ENCODE measurements at places on chromosomes 12 and 14.

- DNase-seq, result no peak
Observed at GRCh38 chr12:50706606-50707005, 57.3 kb upstream of the ATF1 start.

DNA sequence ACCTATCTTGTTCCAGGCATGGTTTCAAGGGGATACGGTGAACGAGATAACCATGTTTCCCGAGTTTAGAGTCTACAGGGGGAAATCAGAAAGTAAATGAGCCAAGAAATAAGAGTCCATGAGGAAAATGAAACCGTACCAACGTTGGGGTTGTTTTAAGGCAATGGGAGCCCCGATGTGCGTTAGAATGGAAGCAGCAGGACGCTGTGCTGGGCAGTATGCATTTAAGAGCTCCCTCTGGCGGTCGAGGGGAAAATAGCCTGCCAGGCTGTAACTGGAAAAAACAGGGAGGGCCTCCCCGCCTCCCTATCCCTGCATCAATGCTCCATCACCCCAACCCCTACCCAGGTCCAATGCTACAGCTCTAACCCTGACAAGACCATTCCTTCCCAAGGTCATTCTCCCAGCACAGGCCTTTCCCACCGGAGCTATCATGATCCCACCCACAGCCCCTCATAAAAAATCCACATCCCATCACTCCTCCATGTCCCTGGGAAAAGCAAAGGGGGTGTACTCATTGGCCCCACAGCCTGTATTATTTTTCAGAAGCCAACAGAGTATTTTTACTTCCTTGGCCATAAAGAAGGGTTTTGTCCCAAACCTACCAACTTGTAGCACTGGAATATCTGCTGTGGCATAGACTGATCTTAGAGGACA, 226.3 kb upstream of the NOS1 start:
- peak; percentile 10 for DNase-seq

- DNase-seq, result peak; percentile 40
Observed at GRCh38 chr14:58668848-58669480, 31.2 kb downstream of the DACT1 start.

DNA sequence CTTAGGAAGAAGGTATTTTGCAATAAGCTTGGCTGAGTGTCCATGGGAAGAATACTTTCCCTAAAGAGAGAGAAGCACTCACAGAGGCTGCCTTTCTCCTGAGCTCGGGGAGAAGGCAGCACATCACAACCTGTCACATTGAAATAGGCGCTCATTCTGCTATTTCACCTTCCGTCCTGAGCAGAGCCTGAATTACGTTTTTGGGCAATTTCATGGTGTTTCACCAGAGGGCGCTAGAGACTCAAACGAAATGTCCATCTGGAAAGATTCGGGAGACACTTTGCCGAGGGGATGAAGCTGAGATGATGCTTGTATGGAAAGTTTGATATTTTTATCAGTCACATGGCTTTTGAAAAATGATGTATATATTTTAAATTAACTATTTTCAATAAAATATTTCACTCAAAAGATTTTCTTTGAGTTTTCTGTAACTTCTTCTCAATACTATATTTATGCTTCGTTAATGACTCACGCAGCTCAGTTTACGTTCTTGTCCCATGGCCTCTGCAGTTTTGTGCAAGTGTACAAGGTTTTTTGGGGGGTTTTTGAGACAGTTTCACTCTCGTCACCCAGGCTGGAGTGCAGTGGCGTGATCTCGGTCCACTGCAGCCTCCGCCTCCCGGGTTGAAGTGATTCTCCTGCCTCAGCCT, 17.4 kb upstream of the B4GALNT3 start:
- DNase-seq, result peak; percentile 60

GRCh38 chr14:35369701-35370191, 34.8 kb downstream of the NFKBIA start:
- peak; percentile 84 for DNase-seq

DNA sequence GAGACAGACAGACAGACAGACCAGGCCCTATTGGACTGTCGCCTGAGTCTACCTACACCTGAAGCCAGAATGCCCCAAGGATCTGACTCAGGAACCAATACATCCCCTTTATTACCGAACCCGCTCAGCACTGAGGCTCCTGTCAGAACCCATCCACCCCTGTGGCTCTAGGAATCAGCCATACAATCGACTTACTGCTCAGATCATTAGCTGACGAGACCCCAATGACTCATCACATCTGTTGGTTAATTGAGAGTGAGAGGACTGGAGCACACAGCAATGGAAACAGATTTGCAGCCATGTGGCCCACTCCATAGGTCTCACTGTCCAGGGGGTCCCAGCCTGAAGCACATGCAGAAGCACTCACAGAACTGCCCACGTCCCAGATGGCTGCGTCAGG, 15.2 kb downstream of the ITPK1 start:
- no peak for DNase-seq

DNA sequence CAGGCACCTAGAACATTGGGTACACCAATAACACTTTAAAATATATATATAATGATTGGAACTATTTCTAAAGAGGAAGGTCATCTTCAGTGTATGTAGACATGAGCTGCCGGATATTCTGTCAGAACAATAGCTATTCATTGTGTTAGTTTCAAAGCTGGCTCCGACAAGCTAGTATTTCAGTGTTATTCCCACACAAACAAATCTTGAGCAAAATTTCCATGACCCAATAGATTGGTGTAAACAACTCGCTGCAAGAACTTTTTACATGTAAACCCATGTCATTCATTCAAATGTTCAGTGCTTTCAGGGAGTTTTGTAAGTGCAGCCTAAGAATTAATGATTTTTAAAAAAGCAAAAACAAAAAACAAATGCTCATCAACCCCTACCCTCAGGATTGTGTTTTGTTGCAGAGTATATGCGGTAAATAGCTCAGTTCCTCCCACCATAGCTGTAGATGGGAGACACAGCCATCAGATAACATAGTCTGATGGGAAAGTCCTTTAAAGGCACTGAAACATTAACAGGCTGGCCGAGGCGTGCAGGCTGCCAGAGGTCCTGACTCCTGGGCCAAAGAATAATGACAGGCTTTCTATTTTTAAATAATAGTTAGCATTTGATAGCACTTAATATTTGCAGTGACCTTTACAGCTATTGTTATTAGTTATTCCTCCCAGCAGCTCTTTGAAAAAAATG, 150.3 kb upstream of the ARHGAP5 start:
- DNase-seq, result peak; percentile 51

GRCh38 chr14:30015489-30015888, 87.8 kb upstream of the PRKD1 start:
- peak; percentile 24 for DNase-seq

DNA sequence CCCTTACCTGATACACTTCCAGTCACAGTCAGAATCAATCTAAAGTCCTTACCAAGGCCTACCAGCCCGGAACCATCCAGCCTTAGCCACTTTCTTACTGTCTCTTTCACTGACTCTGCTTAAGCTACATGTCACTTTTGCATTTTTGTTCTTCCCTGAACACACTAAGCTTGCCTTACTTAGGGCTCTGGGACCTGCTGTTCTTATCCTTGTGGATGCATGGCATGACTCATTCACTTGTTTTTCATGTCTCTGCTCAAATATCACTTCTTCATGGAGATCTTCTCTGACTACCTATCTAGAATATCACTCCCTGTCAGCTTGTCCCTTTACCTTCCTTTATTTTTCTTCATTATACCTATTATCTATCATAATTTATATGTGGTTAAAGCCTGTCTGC, 65.6 kb upstream of the ZDHHC17 start:
- DNase-seq, result no peak

GRCh38 chr12:117646520-117646919, 285.1 kb upstream of the NOS1 start:
- no peak for DNase-seq

- no peak for DNase-seq
Observed at GRCh38 chr14:92863286-92864080, 59.5 kb upstream of the CHGA start.

DNA sequence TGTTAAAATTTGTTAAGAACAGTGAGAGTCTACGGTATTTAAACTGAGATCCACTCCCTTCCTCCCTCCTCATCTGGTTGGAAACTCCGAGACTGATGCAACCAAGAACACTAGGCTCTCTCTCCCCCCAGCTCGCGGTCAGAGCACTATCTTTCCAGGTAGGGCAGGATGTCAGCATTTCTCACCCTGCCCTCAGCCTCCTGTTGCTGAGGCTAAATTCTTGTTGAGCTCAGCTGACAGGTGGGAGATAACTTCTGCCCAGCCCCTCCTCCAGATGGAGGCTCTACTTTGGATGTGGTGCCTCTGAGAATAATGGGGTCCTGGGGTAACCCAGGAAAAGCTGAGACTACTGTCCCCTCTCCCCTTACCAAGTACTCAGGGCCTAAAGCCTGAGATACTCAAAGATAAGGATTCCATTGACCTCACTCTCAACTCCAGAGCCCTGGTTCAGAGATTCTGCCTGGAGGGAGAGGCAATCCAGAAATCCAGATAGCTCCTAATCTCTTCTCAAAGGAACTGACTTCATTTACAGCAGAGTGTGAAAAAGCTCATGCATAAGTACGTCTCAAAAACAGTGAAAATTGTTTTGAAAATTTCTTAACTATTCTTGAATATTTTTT, 110.1 kb downstream of the EML5 start:
- no peak for DNase-seq

DNA sequence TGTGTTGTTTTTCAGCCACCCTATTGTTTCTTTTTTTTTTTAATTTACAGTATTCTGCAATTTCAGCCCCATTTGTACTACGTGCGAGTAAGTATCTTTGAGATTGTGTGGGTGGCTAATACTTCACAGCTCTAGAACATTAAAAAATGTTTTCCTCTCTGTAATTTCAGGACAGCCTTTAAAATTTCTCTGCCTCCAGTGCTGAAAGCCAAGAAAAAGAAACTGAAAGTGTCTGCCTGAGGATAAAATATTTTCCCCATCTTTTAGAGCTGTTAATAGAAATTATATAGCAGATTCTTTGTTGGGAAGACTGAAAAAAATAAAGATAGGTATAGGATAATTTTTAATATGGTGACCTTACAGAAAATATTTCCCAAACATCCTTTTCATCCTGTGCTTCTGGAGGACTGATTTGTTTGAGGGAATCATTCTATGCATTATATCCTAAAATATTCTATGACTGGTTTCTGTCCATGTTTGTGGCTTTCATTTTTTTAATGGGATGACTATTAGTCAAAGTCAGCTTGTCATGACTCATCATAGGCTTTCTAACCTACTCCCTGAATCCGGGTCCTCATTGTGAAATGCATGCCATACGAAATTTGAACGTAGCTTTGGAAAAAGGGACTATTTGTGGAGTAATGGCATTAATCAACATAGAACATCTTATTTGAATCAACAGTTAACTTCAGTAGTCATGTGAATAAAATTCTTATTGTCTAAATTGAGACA, 10.8 kb upstream of the TCTN2 start:
- DNase-seq, result peak; percentile 91

DNA sequence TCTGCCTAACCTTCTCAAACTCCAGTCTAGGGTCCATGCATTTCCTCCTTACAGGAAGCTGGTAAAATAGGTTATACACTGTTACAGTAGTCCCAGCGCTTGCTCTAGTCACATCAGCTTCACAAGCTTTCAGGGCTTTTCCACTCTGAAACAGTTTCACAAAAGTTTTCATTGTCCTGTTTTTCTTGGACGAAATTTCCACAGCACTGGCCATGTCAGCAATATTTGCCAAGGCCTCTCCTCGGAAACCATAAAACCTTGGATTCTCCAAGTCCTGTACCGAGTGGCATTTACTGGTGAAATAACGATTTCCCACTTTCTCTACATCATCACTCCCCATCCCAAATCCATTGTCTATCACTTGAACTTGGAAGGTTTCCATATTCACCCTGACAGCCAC, 2.1 kb downstream of the MLH3 start:
- DNase-seq, result no peak

DNA sequence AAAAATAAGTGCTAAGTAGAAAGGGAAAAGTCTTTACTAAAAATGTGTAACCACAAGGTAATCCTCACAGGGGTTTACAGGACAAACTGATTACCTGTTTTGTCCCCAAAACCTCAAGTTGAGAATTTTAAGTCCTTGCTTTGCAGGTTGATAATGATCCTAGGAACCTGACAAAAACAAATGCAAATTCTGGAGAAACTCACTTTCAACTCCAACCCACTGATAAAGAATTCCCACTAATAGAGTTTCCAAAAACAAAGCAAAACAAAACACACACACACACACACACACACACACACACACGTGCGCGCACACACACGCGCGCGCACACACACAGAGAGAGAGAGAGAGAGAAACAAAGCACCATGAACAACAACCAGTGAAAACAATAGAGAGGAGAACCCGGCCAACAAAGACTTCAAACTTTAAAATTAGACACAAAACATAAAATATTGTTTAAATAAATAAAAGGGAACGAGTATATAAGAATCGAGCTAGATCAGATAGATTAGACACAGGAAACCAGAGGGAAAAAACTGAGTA, 187.0 kb upstream of the FOXN3 start:
- DNase-seq, result no peak

- DNase-seq, result no peak
Observed at GRCh38 chr14:76486251-76486743, 110.4 kb downstream of the ESRRB start.

DNA sequence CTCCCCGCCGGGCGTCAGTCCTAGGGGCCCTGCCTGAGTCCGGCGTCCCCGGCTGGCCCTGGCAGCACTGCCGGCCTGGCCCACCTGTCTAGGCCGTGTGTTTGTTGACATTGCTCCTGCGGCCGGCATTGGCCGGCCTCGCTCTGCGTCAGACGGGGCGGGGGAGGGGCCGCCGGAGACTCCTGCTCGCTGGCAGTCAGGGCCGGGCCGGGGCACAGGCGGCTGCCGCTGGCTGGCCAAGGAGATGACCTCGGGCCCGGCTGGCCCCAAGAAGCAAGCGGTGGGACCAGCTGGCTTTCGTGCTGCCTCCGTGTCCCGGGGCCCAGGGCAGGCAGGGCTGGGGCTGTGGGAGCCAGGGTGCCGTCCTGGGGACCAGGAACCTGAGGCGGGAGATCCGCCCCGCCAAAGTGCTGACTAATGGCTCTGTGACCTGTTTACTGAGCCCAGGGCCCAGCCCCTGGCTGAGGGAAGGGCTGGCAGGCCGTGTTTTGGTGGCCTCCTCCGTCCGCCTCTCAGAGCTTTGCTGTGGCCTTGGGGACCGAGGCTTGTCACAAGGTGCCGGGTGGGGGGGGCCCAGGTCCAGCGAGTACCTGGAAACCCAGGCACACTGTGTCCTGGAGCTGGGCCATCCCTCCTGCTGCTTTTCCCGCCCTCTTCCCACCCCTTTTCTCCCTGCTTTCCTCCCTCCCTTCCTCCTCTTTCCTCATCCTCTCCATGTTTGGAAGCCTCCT, 1.8 kb downstream of the ULK1 start:
- peak; percentile 89 for DNase-seq

DNA sequence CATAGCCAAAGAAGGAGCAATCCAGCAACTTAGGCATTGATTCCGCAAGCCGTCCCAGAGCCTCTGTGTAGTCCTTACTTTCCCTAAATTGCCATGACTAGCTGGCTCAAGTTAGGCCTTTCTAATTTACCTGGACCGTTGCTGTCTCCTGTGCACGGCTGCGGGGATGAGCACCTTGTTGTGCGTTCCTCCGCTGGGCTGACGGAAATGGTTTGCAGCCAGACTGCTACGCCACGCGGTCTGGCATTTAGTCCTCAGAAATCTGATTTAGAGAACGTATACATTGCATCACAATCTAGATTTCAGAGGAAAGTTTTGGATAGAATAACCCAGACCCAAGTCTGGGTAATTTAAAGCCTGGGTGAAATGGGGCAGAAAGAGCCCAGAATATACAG, 133.2 kb upstream of the ARHGAP5 start:
- DNase-seq, result no peak

GRCh38 chr14:68460541-68460940, 332.3 kb downstream of the ZFP36L1 start:
- no peak for DNase-seq
